ENCODE measurements at places on chromosomes 6 and 20.
A peak's percentile ranks its signal among the peaks of the same experiment; 100 is the strongest.

DNA sequence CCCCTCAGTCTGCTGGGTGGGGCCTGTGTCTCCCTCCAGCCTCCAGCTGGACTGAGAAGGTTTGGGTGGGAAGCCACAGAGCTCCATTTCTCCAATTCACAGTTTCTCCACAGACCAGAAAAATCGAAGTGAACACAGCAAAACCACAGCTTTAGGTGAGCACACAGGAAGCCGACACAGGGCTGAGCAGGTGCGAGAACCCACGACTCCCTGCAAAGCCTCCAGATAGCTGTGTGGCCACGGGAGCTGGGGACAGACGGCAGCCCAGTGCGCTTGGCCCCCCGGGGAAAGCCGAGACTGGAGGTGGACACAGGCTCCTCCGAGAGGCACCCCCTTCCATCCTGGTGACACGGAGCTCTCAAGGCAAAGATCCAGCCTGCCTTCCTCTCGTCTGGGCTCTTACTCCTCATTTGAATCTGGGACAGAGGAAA is 29.0 kb upstream of the MPC1 start:
- no peak for DNase-seq

GRCh38 chr6:101146389-101146788 is 247.1 kb upstream of the GRIK2 start:
- DNase-seq: no peak

GRCh38 chr6:39829331-39829730 is 37.2 kb downstream of the DAAM2 start:
- no peak for DNase-seq

DNA sequence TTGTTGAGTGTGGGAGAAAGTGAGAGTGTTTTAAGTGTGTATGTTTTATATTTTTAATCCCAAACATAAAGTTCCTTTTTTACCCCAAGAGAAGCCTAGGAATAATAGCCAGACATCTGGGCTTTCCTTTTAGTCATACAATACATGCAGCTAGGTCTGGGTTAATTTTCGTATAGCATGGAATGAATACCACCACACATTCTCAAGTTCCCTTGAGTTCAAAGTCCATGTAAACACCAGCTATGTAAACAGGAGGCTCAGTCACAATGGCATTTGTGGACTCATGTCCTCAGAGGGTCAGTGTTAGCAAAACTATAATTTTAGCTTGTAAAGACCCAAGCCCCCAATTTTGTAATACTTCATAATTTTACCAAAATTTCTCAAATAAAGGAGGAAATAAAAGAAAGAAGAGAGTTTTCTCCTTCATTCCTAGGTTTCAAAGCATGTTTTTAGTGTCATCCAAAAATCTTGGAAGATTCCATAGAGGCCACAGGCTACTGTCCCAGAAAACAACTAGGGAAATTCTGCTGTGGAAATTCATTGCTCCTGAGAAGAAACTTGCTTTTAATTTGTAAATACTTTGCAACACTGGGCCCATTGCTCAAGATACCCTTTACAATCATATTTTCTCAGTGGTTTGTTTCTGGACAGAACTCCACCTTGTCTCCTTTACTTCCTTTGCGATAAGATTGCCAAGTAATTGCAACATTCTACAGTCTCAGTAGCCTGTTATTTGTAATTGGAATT is 671.2 kb downstream of the COL12A1 start:
- DNase-seq: peak; percentile 71

- DNase-seq: no peak
These were observed 21.2 kb upstream of the FRMD1 start for GRCh38 chr6:168100011-168100802.

DNA sequence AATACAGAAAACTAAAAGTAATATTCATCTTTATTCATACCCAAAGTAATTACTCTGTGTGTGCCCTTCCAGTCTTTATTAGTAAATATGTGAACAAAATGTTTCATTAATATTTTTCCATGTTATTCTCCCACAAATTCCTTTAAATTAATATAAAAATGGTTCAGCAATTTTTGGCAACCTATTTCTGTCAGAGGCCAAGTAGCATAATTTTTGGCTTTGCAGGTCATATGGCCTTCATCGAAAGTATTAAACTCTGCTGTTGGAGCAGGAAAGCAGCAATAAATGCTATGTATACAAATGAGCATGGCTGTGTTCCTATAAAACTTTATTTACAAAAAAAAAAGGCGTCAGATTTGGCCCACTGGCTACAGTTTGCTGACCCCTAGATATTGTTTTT is 16.1 kb downstream of the ZC2HC1B start:
- DNase-seq: no peak

DNA sequence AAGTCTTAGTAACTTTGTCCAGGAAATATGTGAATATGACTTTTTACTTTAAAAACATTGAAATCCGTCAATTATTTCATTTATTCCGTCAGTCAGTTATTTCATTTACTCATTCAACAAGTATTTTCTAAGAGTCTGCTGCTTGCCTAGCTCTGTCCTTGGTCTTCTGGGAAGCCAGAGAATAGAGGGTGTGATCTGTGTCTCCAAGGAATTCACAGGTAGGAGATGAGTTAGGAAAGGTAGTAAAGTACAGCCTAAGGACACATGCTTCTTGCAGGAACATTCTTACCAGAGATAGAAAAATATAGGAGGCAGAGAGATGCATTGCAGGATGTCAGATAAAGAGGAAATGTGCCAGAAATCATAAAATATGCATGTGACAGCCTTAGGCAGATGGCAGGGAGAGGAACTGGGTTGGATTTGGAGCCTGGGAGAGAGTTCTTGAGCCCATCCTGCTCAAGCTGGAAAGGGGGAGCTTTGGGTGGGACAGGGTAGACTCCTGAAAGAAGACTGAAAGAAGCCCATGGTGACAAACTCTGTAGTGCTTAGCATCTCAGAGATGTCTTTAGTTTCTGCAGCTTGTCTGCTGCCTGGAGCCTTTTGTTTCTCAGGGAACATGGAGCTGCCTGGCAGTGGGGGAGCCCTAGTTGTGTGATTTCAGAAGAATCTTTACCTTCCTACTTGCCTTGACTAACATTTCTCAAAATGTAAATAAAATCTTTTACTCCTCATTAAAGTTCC is 3.5 kb downstream of the SH3BGRL2 start:
- no peak for DNase-seq

DNA sequence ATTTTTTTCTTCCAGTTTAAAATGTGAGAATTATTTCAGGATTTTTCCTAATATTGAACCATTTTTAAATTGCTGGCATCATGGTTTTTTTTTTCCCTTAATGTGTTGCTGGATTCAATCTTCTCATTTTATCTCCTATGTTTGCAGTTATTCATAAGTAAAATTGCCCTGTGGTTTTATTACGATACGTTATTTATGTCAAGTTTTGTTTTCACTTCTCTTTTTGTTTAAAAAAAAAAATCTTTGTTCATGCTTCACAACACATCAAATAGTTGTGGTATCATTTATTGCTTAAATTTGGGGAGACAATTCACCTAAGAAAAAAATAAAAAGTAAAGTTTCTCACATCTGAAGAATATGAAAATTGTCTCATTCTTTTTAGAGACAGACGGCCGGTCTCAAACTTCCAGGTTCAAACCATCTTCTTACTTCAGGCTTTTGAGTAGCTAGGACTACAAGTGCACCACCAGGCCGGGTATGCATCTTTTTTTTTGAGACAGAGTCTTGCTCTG is 239.3 kb upstream of the ID4 start:
- no peak for DNase-seq

GRCh38 chr20:33521461-33521860 is 31.6 kb downstream of the CBFA2T2 start:
- no peak for DNase-seq

- no peak for DNase-seq
These were observed 14.6 kb upstream of the IFT52 start for GRCh38 chr20:43576108-43576507.

- DNase-seq: no peak
These were observed 83.1 kb downstream of the MRPL14 start for GRCh38 chr6:44044154-44044539.

- no peak for DNase-seq
These were observed 16.1 kb upstream of the SPACA1 start for GRCh38 chr6:88031550-88031949.

DNA sequence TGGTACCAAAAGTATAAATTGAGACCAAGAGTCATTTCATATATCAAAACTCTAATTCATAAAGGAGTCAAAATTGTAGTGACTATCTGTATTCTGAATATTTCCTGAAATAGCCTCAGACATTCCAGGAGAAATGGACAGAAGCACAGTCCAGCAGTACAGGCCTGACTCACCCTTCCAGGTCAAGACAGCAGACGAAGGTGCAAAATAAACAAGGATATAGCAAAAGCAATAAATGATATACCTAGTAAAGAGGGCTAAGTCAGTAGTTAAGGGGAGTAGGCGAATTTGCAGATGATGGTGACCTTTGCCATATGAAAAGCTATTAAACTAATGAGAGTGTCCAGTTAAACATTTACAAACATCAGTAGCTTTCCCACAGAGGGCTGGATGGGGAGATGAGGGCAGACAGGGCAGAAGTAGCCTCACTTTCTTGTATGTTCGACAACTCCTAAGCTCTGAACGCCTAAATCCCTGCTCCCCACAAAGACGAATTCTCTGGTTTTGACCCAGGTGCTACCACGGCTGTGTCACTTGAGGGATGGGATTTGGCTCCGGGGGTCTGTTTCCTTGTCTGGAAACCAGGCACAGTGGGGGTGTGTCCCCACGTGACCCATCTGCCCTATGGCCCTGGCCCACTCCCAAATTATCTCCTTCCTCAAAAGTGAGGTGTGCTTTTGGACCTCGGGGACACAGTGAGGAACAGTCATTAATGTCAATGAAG is 3.6 kb upstream of the SLC52A3 start:
- no peak for DNase-seq

GRCh38 chr6:48229841-48230240 is 118.8 kb upstream of the PTCHD4 start:
- DNase-seq: no peak

DNA sequence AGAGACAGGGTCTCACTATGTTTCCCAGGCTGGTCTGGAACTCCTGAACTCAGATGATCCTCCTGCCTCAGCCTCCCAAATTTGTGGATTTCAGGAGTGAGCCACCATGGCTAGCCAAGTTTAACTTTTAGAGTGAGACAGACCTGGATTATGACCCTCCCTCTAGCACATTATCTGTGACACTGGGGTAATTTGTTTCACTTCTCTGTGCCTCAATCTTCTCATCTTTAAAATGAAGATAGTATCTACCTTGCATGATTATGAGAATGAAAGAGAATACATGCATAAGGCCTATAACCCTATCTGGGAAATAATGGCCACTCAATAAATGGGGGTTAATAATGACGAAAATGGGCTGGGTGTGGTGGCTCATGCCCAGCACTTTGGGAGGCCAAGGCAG is 373.6 kb downstream of the SYNE1 start:
- no peak for DNase-seq

- no peak for DNase-seq
These were observed 3.1 kb upstream of the HECA start for GRCh38 chr6:139131736-139132280.

GRCh38 chr20:10347086-10347880 is 86.7 kb downstream of the MKKS start:
- DNase-seq: no peak

GRCh38 chr20:39885975-39886649 is 802.9 kb downstream of the MAFB start:
- peak; percentile 84 for DNase-seq

- DNase-seq: peak; percentile 44
These were observed 57.9 kb downstream of the ISM1 start for GRCh38 chr20:13278812-13279570.

DNA sequence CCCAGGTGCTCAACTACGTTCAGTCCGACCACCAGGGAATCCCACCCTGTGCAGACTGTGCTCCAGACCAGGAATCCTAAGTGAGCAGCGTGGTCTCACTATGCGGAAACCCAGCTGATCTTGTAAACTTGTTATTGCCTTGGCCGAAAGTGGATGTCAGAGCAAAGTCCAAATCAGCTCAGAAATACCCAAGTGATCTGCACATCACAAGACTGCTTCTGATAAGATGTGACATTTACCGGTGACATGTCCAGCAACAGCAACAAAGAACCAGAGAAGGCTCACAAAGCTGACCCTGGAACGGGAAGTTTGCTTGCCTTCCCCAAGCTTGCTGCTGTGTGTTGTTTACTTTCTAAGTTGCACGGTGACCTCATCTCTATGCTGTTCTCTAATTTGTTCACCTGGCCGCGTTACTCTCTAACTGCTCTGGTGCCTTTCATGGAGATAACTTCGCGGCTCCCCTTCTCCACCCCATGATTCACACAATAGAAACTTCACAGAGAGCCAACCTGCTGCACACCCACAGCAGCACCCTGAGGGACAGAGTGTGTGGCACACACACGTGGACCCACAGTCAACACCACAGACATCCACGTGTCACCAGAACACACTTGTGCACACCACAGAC is 1.7 kb downstream of the BNIP5 start:
- no peak for DNase-seq

DNA sequence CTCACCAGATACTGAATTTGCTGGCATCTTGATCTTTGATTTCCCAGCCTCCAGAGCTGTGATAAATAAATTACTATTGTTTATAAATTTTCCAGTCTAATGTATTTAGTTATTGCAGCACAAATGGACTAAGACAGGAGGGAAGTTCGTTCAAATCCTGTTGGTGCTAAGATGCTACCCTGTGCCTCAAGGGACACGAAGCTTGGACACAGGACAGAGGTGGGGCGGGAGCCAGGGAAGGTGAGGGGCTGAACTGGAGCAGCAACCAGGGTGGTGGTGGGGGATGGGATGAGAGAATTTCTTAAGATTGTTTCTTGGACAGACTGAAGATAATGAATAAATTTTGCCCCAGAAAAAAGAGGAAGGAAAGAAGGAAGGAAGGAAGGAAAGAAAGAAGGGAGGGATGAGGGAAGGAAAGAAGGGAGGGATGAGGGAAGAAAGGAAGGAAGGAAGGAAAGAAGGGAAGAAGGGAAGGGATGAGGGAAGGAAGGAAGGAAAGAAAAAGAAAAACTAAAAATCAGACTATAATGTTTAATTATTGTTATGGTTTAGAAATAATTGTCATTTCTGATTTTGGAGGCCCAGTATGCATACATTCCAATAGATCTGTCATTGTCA is 127.2 kb downstream of the CDC5L start:
- no peak for DNase-seq

GRCh38 chr6:5023923-5024322 is 20.1 kb upstream of the RPP40 start:
- no peak for DNase-seq

GRCh38 chr6:142429195-142429594 is 127.4 kb downstream of the ADGRG6 start:
- no peak for DNase-seq

DNA sequence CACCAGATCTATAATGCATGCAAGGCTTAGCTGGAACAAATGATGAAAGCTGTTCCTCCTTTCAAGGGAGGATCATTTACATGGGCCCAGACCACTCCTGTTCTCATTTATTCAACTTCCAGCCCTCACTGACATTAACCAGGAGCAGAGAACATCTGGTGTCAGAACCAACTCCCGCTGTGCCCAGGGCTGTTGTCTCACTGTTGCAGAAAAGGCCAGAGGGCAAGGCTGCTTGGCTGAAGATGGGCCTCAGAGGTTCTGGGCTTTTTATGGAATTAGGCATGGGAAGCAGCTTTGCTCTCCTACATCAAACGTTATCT is 164.2 kb downstream of the GMPR start:
- DNase-seq: no peak

- DNase-seq: peak; percentile 59
These were observed 387.3 kb downstream of the CDKAL1 start for GRCh38 chr6:20921578-20921977.

GRCh38 chr6:41457303-41457670 is 88.9 kb upstream of the FOXP4 start:
- no peak for DNase-seq

- DNase-seq: no peak
These were observed 2.0 kb downstream of the ZNF318 start for GRCh38 chr6:43367245-43367984.

GRCh38 chr6:33963136-33963750 is 159.4 kb upstream of the MLN start:
- DNase-seq: no peak

Data from AG09309 (cell line).